ENCODE measurements at places on chromosomes 3 and 15.
A peak's percentile ranks its signal among the peaks of the same experiment; 100 is the strongest.

GRCh38 chr3:170566413-170566812 lies 19.5 kb downstream of the SLC7A14 start:
- ATAC-seq: no peak

DNA sequence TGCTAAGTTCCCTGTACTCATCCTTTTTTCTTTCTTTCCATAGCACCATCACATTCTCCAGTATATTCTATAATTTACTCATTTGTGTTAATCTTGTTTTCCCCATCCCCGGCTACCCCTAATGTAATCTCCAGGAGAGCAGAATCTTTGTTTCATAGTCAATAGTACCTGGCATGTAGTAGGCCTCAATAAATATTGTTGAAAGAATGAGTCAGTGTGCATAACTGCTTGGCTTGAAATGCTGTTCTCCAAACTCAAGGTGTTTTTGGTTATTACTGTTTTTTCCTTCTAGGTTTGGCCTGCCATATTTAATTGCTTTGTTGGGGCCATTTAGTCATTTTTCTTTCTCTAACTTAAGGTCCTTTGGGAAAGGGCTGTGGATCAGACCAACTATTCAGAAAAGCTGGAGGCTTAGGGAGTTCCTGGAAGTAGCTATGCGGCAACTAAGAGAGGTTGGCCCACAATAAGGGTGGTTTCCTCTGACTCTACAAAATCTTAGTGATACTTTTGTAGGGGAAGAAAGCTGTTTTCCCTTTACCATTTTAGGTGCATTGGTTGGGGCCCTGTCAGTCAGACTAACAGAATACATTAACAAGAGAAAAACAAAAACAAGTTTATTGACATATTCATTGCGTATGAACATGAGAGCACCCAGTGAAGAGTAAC lies 28.4 kb downstream of the KAT2B start:
- no peak for ATAC-seq

GRCh38 chr3:58013973-58014649 lies 5.9 kb downstream of the FLNB start:
- no peak for ATAC-seq

DNA sequence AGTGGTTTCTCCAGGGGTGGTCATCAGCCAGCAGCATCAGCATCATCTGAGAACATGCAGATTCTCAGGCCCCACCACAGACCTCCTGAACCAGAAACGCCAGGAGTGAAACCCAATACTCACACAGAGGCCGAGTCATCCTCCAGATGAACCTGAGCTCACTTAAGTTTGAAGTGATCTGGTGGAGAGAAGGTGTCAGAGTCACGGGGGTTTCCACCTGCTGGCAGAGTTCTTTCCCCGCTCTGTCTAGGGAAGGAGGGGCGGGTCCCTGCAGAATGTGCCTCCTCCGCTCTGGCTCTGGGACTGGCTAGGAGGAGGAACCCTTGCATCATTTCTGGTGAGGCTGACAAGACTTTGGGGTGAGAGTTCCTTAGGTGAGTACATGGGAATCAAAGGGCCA lies 13.3 kb upstream of the KIF23 start:
- peak; percentile 42 for ATAC-seq

DNA sequence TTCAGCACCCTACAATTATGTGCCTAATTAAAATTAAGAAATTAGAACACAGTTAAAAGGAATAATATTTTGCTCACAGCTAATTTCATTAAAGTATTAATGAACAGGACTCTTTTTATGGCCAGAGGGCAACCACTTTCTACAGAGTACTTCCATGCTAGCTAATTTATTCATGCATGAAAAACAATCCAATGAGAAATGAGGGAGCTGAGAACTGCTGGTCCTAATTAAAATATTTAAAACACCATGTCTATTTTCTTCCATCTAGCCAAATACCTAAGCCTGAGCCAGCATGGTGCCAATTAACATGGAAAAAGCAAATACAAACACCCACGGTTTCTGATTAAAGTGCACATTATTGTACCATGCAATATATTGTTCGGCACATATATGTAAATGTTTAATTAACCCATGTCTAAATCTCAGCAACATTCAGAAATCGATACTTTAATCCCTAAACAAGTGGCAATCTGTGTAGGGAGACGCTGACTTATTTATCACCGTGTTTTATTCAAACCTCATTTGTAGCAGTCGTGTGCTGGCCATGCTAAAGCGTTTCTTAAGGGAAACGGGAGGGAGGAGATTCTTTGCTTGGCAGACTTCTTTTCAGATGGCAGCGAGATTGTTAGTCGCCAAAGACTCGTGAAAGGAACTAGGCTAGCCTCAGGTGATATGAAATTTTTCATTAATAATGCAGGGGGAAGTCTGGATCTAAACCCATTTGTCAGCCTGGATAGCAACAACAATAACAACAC lies 193.5 kb downstream of the ANXA2 start:
- no peak for ATAC-seq

DNA sequence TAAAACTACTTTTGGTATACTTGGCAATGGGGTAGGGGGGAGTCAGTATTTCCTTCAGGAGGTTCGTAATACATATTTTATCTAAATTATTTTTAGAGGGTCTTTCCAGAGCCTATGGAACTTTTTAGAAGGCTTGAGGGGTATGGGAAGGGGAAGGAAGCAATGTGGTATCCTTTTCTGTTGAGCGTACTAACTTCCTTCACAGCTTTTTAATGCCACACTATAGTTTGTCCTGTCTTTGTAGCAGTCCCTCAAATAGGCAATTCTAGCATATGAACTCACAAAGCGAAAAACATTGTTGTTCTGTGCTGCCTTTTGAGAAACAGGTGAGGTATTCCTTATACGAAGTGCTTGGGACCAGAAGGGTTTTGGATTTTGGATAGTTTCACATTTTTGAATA lies 22.3 kb upstream of the P2RY13 start:
- ATAC-seq: peak; percentile 43

DNA sequence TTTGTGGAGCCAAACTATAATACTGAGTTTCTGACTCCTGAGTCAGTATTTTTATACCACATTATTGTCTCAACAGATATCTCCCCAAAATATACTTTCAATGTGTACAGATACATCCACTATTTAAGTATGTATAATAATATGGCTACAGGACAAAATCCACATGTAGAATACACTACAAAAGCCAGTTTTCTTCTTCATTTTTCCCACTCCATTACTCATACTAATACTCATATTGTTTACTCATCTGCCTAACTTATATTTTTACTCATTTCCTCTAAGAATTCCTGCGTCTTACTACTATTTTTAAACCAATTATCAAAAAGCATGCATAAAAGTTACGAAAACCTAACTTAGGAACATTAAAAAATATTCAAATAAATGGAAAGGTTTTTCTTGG lies 440.8 kb downstream of the ZNF385D start:
- no peak for ATAC-seq

- peak; percentile 31 for ATAC-seq
Observed at GRCh38 chr3:189927975-189928895, 192.5 kb downstream of the P3H2 start.

DNA sequence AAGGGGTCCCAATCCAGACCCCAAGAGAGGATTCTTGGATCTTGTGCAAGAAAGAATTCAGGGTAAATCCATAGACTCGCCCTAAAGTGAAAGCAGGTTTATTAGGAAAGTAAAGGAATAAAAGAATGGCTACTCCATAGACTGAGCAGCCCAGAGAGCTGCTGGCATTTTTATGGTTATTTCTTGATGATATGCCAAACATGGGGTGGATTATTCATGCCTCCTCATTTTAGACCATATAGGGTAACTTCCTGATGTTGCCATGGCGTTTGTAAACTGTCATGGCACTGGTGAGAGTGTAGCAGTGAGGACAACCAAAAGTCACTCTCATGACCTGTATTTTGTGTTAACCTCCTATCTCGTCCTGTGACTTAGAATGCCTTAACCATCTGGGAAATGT lies 142.2 kb downstream of the DOCK3 start:
- no peak for ATAC-seq

GRCh38 chr15:66609876-66610275 lies 44.1 kb upstream of the LCTL start:
- ATAC-seq: no peak

GRCh38 chr15:42358141-42358540 lies 1.2 kb upstream of the CAPN3 start:
- no peak for ATAC-seq

DNA sequence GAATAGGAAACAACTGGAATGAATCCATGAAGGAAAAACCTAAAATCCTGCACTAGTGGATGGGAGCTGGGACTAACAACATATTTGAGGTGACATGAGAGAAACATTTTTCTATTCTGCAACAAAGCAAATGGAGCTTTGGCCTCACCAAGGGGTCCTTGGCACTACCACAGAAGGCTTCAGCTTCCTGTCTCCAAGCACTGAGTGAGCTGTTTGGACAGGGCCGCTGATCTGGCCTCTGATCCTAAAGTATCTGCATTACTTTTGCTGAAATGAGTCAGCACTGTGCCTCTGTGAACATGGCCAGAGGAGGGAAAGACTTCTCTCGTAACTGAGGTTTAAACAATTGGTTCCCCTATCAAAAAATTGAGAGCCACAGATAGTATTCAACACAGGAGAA lies 9.0 kb downstream of the ARPP21 start:
- no peak for ATAC-seq

DNA sequence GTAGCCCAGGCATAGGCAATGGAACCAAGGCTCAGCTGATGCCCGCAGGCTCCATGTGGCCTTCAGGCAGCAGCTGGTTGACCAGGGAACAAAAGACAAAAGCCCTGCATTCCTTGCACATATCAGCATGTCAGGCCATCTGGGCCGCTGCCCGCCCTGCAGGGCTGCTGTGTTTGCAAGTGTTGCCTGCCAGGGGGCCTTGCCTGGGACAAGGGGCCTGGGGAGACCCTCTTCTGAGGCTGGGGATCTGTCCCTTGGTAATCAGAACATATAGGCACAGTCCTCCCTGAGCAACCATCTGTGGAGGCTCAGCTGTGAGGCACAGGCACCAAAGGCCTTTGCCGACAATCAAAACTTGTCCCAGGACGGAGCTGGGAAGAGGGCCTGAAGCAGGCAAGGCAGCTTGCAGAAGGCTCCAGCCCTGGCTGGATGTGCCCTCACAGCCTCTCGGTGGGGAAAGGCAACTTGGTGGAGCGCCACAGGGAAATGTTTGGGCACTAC lies 138.2 kb downstream of the TPRA1 start:
- no peak for ATAC-seq

DNA sequence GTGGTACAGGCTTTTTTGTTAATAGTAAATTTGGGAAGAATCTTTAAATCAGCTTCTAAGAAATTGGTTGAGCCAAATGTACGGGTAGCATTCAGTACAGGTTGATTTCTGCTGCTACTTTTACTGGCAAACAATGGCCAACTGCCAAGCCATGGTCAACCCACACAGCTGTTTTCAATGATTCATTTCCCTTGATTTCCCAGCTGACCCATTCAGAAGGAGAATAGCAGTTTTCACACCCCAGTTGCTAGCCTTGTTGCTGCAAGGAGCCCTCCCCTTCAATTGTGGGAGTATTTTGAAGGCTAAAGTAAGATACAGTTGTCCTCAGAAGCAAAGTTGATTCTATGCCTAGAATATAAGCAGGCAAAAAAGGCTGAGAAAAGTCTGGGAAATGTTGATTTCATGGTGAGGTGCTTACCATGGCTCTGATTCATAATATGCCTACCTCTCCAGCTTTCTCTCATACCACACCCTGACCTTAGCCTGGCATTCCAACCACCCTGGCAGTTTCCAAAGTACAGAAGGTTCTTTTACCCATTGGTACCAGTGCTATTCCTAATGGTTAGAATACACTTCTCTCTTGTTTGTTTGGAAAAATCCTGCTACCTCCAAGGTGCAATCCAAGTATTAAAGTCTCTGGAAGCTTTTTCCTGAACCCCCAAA lies 320.3 kb upstream of the TGFBR2 start:
- no peak for ATAC-seq

GRCh38 chr3:78277220-78277619 lies 1237.3 kb downstream of the ROBO2 start:
- no peak for ATAC-seq

GRCh38 chr3:40329071-40329470 lies 19.6 kb downstream of the EIF1B start:
- ATAC-seq: no peak
